ENCODE measurements at places on chromosomes 7 and 10. TPM values are rescaled to one million over a fixed set of nuclear protein-coding genes. Genes with fewer than 3 reads are reported as not detected.

DNA sequence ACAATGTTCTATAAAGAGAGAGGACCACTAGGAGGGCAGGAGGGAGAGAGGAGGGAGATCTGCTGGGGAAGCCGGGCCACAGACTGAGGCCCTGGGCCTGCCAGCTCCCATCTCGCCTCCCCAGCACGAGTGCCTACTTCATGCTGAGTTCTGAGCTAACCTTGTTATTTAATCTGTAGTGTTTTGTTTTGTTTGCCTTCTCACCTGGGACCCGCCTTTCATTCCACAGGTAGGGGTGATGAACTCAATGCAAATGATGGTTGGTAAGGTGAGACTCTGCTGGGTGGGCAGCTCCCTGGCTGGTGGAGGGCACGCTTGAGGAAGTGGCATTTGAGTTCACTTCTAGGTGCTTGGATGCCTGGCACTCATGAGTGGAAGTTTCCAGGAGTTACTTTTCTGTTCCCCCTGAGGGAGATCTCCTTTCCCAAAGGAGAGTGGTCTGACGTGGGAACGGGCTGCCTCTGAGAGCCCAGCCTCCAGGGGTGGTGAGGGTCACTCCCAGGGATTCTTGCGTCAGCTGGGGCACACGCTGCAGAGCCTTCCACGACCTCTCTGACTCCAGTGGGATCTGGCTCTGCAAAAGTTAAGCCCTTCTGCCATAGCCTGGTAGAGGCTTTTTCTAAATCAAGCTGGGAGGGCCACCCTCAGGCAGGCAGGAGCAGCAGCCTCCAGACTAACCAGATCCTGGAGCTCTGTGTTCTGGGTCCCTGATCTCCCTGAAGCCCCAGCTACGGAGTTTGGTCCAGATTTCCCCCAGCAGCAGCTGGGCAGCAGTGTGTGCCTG is 22.4 kb downstream of the UBTD1 start:
- no peaks in the 10 kb centered on the region for H3K27me3 ChIP-seq
- no peak overlapping the region for H3K4me3 ChIP-seq
- no peaks in the 10 kb centered on the region for H3K36me3 ChIP-seq
- no peaks in the 10 kb centered on the region for H3K4me1 ChIP-seq
- DNase-seq = no peak
- H3K27ac ChIP-seq = no peak overlapping the region

DNA sequence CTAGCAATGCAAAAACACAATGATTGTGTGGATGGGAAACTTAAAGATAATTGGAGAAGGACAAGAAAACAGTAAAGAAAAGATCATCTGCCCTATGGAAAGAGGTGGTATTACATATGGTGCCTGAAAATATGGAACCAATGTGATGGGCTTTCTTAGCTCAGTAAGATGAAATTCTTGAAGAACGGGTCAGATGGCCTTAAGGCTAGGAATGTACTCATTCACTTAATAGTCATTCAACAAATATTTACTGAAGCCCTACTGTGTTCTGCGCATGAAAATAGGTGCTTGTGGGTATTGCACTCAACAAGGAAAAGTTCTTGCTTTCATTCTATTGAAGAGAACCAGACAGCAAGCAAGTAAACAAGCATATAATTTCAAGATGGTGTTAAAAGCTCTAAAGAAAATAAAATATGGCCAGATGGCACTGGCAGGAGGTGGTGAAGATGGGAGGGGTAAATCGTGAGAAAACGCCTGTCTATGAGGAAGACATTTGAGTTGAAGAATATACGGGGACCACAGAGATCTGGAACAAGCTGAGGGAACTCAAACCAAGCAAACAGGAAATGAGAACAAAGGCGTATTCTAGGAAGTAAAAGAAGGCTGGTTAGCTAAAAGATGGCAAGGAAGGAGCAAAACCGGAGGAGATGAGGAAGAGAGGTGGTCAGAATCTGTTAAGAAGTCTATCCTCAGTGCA is 179.7 kb downstream of the ANK3 start:
- H3K36me3 ChIP-seq = no peaks in the 10 kb centered on the region
- no peak overlapping the region for H3K27ac ChIP-seq
- no peaks in the 10 kb centered on the region for H3K27me3 ChIP-seq
- H3K4me1 ChIP-seq = no peaks in the 10 kb centered on the region
- H3K4me3 ChIP-seq = no peak overlapping the region

DNA sequence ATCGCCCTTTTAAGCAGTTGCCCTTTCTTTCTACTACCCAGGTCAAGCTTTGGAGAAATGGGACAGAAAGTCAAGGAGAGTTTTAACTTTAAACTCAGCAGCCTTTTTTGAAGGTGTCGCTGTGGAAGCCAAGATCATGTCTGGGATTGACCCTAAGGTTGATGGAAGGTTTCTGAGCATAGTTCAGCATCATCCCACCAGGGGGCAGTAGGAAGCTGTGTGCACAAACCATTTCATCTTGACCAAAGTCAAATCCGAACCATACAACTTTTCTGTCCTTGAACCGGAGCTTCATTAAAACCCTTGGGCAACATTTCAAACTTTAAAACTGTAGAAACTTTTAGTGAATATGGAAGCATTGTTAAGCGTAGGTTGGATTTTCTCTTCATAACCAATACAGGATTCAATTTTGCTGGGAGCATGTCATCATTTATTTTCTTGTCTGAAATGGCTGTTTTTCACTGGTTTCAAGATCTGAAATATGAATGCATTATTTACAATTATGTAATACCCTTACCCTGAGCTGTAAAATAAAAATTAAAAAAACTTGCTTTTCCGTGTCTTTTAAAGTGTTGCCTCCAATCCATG is 214.4 kb upstream of the KIAA1217 start:
- DNase-seq = peak; percentile 74
- no peak overlapping the region for H3K4me3 ChIP-seq
- no peaks in the 10 kb centered on the region for H3K36me3 ChIP-seq
- no peaks in the 10 kb centered on the region for H3K4me1 ChIP-seq
- no peak overlapping the region for H3K27ac ChIP-seq

GRCh38 chr10:43754569-43755260 is 106.0 kb upstream of the ZNF32 start:
- no peak overlapping the region for H3K4me3 ChIP-seq
- no peaks in the 10 kb centered on the region for H3K4me1 ChIP-seq
- no peaks in the 10 kb centered on the region for H3K27me3 ChIP-seq
- H3K27ac ChIP-seq = no peak overlapping the region
- DNase-seq = no peak

Gene ANKRD2
- total RNA-seq = not detected

DNA sequence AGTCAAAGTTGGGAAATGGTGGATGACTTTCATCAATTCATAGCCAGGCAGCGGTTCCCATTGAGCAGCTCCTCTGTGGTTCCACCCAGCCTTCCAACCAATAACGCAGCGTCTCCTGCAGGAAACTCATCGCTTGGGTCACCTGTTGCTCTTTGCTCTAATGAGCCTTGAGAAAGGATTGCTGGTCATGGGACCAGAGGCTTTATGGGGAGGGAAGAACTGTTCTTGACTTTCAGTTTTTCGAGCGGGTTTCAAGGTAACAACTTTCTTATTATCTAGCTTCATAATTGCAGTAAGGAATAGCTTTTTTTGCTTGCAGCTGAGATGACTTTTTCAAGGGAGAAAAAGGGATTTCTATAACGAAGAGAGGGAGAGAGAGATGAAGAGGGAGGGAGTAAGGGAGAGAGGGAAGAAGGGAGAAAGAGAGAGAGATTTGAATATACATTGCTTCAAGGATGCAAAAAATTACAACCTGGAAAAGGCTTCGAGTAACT is 405 bp upstream of the ENTPD1 start:
- H3K4me1 ChIP-seq = no peaks in the 10 kb centered on the region
- no peaks in the 10 kb centered on the region for H3K36me3 ChIP-seq
- peak; percentile 65 for DNase-seq
- H3K27me3 ChIP-seq = no peaks in the 10 kb centered on the region
- peak overlapping the region; percentile 46 for H3K4me3 ChIP-seq

DNA sequence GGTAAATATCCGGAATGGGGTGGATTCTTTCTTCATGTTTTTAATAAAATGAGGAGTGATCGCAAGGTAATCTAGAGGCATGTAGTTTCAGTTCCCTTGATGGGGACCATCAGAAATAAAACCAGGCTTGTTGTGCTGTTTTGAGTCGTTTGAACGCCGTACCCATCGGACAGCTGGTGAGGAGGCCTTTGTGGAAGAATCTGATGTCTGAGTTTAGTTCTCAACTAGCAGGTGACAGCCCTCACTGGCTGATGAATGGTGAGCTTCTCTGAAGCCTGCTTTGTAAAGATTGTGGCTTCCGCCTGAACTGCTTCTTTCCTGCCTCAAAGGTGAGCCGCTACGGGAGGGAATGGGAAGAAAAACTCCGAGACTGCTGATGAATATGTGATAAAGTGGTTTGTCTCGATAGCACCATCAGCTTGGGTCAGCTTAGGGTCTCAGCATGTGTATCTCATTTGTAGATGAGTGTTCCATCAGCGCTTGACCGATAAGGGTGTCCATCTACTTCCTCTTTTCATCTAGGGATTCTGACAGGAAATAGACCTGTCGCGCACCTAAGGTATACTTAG is 977 bp downstream of the TMEM248 start:
- peak overlapping the region; percentile 89 for H3K4me3 ChIP-seq
- H3K4me1 ChIP-seq = no peaks in the 10 kb centered on the region
- peak overlapping the region; percentile 92 for H3K27ac ChIP-seq
- DNase-seq = peak; percentile 61
